ENCODE measurements at places on chromosomes 5 and 9. TPM values are rescaled to one million over a fixed set of nuclear protein-coding genes. Genes with fewer than 3 reads are reported as not detected.

DNA sequence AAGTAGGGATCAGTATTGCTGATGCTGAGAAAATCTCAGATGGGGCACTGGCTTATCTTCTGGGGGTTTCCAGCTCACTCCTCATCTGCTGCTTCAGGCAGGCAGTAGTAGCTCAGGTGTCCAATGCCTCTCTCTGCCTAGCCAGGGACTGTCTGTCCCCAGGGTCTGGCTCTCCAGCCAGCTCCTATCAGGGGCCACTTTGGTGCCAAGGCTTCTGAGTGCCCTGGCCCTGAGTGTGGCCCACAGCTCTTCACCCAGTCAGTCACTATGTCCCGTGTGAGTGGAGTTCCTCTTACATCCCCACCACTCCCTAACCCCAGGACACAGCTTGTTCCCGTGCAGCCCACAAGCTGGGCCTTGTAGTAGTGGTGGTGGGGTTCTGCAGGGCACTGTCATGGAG, 251.5 kb downstream of the HSPA4 start:
- no peak for DNase-seq

The NRG2 gene
- polyA plus RNA-seq, result 2.8 TPM

- no peak for DNase-seq
These were observed 33.3 kb downstream of the ADRB2 start for GRCh38 chr5:148859703-148860102.

DNA sequence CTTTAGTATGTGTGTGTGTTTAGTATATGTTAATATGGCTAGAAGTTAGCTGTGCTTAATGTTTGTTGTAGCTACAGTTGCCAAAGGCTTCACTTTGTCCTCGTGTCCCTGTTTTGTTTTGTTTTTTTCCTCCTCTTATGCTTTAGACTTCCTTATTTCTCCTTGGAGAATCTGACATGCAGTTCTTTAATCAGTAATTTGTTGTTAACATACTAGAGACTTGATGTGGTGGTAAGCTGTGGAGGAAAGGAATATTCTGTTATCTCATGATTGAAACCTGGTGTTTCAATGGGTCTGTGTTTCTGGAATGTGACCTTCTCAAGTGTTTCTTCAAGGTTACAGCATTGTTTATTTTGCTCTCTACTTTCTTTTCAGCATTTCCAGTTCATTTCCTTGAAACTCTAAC, 515.6 kb upstream of the ST8SIA4 start:
- peak; percentile 89 for DNase-seq

Data from muscle of leg (tissue), 16 donors.